ENCODE measurements at places on chromosomes 5 and 9.

GRCh38 chr9:12818431-12819000 lies 43.7 kb downstream of the LURAP1L start:
- DNase-seq, result no peak

DNA sequence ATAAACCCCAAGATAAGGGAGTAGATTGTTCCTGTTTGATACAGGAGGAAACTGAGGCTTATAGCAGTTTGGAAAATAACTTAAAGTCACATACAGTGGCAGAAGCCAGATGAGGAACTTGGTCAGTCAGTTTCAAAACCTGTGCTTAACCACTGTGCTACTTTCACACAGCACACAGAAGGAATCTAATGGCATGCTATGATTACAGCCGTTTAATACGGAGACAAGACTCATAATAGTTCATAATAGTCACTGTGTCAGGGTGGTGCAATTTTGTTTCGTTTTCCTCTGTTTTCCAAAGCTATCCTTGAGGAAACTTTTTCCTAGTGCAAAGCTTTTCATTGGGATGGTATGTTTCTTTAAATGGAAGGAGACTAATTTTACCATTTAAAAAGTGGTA lies 112.3 kb downstream of the GCNT1 start:
- DNase-seq, result no peak

- DNase-seq, result no peak
Measured at GRCh38 chr9:111034170-111034897, 3.9 kb downstream of the LPAR1 start.

- peak; percentile 82 for DNase-seq
Measured at GRCh38 chr5:72510610-72511181, 3.5 kb upstream of the ZNF366 start.

DNA sequence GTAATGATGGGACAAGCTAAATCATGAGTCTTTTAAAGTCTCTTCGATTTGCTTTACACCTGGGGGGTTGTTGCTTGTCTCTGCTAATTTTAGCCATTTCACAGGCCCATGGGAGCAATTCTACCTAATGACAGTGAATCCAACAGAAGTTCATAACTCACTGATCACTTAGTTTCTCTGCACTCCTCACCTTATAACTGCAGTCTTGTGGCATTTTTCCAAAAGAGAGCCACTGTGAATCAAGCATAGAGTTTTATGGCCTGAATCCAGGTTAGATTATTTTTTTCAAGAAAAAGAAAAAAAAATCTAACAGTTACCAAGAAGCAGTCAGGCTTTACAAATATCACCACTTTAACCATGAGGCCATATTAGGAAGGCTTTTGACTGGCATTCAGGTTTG lies 1.5 kb upstream of the IL7R start:
- DNase-seq, result no peak

- no peak for DNase-seq
Measured at GRCh38 chr9:135494791-135495559, 5.5 kb upstream of the MRPS2 start.

GRCh38 chr9:93248386-93249040 lies 64.6 kb downstream of the WNK2 start:
- DNase-seq, result no peak

GRCh38 chr5:107952450-107952849 lies 281.7 kb upstream of the EFNA5 start:
- DNase-seq, result no peak

DNA sequence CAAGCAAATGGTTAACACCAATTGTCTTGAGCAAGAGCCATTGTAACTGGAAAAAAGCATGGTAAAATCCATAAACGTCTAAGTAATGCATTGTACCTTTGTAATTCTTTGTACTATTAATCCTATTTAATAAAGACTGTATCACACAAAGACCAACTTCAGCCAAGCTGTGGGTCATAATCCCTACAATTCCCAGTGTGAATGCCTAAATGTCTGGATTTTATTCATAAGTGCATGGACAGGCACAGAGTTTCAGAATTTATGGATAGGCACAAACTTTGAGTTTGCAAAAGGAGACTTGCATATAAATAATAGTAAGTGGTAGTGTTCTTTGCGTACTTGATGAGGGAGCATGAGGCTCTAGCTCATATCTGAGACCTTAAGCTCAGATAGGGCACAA lies 1280.2 kb upstream of the WWC1 start:
- no peak for DNase-seq

- DNase-seq, result peak; percentile 34
Measured at GRCh38 chr9:113468716-113469448, 5.4 kb downstream of the RGS3 start.

GRCh38 chr9:15531380-15531779 lies 20.6 kb upstream of the PSIP1 start:
- no peak for DNase-seq

DNA sequence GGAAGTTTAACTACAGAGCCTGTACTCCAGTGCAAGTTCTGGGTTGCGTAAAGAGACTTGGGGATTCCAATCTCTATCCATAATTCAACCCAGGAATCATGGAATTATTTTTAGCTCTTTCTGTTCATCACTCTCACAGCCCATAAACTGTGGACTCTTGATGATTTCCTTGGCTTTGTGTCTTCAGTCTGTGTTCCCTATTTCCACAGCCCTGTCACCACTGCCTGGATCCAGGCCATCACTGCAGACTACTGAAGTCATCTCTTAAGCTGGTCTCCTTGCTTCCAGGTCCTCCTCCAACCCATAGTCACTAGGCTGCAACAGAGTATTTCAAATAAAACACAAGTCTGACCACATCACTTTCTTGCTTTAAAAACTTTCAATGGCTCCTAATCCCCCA lies 211.7 kb downstream of the PLK2 start:
- DNase-seq, result no peak

- no peak for DNase-seq
Measured at GRCh38 chr9:93210974-93211653, 27.2 kb downstream of the WNK2 start.

DNA sequence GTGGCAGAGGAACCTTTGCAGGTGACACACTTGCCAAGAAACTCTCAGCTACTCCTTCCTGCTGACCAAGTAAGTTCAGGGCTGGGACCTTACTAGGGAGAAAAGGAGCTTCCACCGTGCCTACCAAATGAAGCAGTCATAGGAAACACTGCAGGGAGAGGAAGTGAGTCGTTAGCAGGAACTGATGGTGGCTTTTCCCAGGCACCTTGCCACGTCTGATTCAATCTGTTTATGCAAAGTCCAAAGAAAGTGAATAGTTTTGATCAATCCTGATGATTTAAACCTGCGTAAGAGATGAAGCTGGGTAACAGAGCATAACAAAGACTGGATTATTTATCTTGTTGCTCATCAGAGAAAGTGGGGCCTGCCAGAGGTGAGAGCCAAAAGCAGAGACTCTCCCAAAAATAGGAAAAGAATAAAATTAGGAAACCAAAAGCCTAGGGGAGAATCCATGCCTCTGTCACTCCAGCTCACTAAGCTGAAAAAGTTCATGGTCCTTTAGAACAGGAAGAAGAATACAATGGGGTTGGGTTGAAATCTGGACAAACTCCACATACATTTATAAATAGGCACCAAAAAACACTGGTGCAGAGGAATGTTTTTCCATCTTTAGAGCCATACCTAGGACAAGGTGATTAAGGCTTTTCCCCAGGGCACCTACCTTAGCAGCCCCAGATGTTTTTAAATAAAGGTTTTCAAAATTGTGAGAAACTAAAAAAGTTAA lies 9.3 kb upstream of the PFDN1 start:
- no peak for DNase-seq

DNA sequence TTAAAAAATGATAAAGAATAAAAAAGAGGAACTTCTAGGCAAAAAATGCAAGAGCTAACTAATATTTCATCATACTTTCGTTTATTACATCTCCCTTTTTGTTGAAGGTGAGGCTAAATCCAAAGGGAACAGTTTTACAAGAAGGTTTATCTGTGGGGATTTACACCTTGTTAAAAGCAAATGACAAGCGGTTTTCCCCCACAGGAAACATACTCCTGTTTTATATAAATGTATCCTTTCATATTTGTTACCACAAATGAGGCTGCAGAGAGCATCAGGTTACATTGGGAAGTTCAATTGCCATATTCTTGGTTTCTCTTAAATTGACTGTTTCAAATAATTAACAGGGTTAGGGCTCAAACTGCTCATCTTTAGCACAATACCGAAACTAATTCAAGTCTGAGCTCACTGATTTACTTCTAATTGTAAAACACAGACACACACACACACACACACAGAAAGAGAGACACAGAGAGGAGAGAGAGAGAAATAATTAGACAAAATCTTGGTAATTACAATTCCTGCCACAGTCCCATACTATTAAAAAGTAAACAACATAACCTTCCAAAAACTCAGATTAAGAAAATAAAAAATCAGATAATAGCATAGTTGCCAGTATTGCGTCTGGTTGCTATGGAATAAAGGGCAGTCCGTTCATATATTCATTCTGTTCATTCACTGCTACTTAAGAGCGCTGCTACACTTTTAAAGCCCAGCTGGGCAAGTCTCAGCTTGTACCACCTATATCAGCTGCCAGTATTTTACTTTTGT lies 17.1 kb downstream of the RFX3 start:
- no peak for DNase-seq

GRCh38 chr9:89639367-89639795 lies 34.6 kb downstream of the GADD45G start:
- DNase-seq, result peak; percentile 34

- DNase-seq, result peak; percentile 87
Measured at GRCh38 chr5:170278611-170279458, 18.7 kb downstream of the LCP2 start.

- DNase-seq, result no peak
Measured at GRCh38 chr5:63957617-63958016, 4.6 kb downstream of the HTR1A start.

DNA sequence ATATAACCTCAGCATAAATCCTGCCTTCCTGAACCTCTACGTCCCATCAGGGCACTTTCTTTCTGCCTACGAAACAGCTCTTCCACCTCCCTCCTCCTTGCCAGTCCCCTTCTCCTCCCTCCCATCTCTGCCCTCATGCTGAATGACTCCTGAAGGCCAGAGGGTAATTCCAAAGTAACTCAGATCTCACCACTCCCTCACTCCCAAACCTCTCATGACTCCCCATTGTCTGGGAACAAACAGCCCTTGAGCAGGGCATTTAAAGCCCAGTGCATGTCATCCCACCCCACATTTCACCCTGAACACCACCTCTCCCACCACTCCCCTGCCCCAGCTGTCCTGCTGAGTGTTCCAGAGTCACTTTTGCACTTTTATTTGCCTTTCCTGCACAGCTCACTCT lies 8.9 kb upstream of the FBP1 start:
- no peak for DNase-seq

DNA sequence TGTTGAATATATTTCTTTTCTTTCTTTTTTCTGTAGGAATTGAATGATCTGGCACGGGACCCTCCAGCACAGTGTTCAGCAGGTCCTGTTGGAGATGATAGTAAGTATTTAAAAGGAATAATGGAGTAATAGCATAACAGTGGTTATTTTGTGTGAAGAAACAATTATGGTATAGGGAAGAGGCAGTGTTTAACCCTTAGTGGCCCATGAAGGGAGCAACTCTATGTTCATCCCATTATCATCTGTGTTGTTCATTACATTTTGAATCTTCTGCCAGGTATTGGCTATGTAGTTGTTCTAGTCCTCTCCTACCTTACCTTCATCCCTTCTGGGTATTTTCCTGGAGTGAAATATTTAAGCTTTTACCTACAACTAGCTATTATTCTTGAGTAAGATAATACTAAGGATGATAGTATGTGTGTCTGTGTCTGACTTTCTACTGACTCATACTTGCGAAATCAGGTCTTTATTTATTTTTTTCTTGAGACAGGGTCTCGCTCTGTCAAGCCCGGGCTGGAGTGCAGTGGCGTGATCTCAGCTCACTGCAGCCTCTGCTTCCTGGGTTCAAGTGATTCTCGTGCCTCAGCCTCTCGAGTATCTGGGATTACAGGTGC lies 39.3 kb downstream of the UBE2D2 start:
- no peak for DNase-seq

DNA sequence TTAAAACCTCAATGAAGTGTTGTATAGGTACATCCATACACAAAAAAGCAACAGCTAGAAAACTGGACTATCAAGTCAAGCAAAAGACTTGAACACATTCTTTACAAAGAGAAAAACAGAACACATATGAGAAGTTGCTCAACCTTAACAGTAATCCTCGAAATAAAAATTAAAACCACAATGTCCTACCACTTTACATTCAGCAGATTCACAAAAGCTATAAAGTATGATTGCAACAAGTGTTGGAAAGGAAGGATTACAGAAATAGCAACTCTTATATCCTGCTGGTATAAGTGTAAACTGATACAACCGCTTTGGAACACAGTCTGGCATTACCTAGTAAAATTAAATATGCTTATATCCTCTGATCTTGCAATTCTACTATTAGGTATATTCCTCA lies 28.5 kb upstream of the GOLGA1 start:
- DNase-seq, result no peak

- DNase-seq, result no peak
Measured at GRCh38 chr5:124232515-124232914, 513.9 kb downstream of the ZNF608 start.

Data from posterior cingulate gyrus (tissue), 11 donors.